ENCODE measurements at places on chromosomes 6 and 20. TPM values are rescaled to one million over a fixed set of nuclear protein-coding genes. Genes with fewer than 3 reads are reported as not detected.
A peak's percentile ranks its signal among the peaks of the same experiment; 100 is the strongest.

DNA sequence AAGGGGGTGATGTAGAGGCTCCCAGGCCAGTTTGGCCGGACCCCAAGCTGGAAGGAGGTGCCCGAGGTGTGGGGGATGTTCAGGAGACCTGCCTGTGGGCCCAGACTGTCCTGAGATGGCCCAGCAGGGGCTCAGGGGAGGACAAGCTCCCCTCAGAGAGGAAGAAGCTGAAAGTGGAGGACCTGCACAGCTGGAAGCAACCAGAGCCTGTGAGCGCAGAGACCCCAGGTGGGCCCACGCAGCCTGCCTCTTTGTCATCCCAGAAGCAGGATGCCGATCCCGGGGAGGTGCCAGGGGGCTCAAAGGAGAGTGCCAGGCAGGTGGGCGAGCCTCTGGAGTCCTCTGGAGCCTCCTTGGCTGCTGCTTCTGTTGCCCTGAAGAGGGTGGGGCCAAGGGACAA lies 29.7 kb downstream of the ZNF831 start:
- no peak overlapping the region for H3K4me3 ChIP-seq
- no peaks in the 10 kb centered on the region for H3K27me3 ChIP-seq
- no peak for DNase-seq
- H3K27ac ChIP-seq, result no peak overlapping the region
- peaks cover 20% of the 10 kb centered on the region for H3K4me1 ChIP-seq
- H3K36me3 ChIP-seq, result peaks cover 58% of the 10 kb centered on the region

- H3K4me1 ChIP-seq, result no peaks in the 10 kb centered on the region
- H3K4me3 ChIP-seq, result no peak overlapping the region
- no peaks in the 10 kb centered on the region for H3K36me3 ChIP-seq
Observed at GRCh38 chr6:138093632-138094031, 13.6 kb downstream of the PERP start.

DNA sequence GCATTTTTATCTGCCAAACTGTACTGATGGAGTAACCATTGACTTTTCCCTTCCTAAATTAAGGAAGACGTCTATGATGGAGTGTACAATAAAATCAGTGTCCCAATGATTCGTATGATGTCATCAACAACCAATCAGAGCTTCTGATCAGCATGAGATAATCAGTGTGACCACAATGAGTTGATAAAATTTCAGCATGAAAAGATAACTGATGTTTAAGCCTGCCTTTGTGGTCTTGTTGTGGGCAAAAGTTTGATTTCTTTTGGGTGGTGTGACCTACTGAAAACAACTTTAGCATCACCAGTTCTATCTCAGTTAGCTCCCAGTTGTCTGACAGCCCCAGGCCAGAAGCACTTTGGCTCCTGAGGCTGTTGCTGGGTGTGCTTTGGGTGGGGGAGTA lies 3.3 kb downstream of the PCIF1 start:
- H3K27ac ChIP-seq, result no peak overlapping the region
- no peaks in the 10 kb centered on the region for H3K27me3 ChIP-seq
- H3K4me1 ChIP-seq, result peaks cover 26% of the 10 kb centered on the region
- peaks cover 46% of the 10 kb centered on the region for H3K36me3 ChIP-seq

GRCh38 chr20:59938696-59939051 lies 1.4 kb downstream of the PPP1R3D start:
- DNase-seq, result no peak
- no peak overlapping the region for H3K27ac ChIP-seq
- peaks cover 23% of the 10 kb centered on the region for H3K4me1 ChIP-seq

DNA sequence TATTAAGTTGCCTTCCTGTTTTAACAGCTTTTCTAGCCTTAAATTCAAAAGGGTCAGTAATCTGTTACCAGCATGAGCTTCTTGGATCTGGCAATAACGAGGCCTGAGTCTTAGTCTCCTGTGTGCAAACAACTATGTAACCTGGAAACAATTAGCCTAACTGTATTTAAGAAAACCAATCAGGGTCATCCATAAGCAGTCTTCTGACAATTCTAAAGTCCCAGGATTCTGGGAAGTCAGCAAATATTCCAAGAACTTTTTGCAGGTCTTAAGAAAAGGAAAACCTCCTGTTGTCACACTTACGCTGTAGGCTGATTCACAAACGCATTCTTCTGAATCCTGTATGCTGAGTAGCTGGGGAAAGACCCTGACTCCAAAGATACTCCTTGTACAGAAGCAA lies 90.4 kb downstream of the COL12A1 start:
- no peaks in the 10 kb centered on the region for H3K4me1 ChIP-seq
- no peak overlapping the region for H3K4me3 ChIP-seq
- no peak for DNase-seq
- no peaks in the 10 kb centered on the region for H3K36me3 ChIP-seq
- H3K27me3 ChIP-seq, result no peaks in the 10 kb centered on the region

DNA sequence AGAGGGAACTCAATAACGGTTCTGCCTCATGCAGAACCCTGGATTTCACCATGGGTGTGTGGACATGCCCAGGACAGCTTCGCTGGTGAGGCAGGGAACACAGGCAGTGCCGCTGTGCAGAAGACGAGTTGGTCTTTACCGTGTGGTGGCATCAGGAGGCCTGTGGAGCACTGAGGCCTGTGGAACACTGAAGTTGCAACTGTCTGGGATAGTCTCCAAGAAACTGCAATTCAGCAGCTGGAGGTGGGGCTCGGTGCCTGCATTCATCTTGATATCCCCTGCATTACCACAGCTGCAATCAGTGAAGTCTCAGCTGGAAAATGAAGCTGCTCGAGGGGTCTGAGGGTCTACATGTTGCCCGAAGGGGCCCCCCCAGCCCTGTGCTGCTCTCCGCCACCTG lies 202.4 kb upstream of the CDH4 start:
- no peaks in the 10 kb centered on the region for H3K27me3 ChIP-seq
- H3K36me3 ChIP-seq, result no peaks in the 10 kb centered on the region
- no peaks in the 10 kb centered on the region for H3K4me1 ChIP-seq
- H3K27ac ChIP-seq, result no peak overlapping the region
- H3K4me3 ChIP-seq, result no peak overlapping the region

GRCh38 chr6:3808199-3808598 lies 41.0 kb upstream of the FAM50B start:
- DNase-seq, result no peak
- no peak overlapping the region for H3K4me3 ChIP-seq

DNA sequence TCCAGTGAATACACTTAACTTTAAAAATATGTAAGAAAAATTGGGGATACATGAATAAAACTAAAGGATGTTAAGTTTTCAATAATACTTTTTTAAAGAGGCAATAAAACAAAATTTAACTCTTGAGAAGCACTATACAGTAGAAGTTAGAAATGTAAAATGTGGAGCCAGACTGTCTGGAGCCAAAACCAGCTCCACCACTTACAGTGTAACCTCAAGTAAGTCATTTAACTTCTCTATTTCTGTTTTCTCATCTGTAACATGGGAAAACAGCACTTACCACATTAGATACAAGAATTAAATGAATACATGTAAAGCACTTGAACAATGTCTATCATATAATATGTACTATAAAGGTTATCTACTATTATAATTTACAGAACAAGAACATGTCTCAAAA lies 6.7 kb downstream of the ATG5 start:
- no peaks in the 10 kb centered on the region for H3K27me3 ChIP-seq
- peaks cover 2% of the 10 kb centered on the region for H3K4me1 ChIP-seq
- H3K27ac ChIP-seq, result no peak overlapping the region
- H3K4me3 ChIP-seq, result no peak overlapping the region
- peaks cover 14% of the 10 kb centered on the region for H3K36me3 ChIP-seq
- DNase-seq, result no peak

GRCh38 chr20:53917145-53918019 lies 153.0 kb downstream of the BCAS1 start:
- no peak overlapping the region for H3K4me3 ChIP-seq
- DNase-seq, result no peak
- peaks cover 23% of the 10 kb centered on the region for H3K4me1 ChIP-seq
- no peaks in the 10 kb centered on the region for H3K36me3 ChIP-seq
- H3K27ac ChIP-seq, result peak overlapping the region; percentile 1

GRCh38 chr20:50579511-50579910 lies 69.3 kb downstream of the PTPN1 start:
- H3K27ac ChIP-seq, result no peak overlapping the region
- no peak overlapping the region for H3K4me3 ChIP-seq
- peaks cover 83% of the 10 kb centered on the region for H3K36me3 ChIP-seq
- DNase-seq, result no peak

DNA sequence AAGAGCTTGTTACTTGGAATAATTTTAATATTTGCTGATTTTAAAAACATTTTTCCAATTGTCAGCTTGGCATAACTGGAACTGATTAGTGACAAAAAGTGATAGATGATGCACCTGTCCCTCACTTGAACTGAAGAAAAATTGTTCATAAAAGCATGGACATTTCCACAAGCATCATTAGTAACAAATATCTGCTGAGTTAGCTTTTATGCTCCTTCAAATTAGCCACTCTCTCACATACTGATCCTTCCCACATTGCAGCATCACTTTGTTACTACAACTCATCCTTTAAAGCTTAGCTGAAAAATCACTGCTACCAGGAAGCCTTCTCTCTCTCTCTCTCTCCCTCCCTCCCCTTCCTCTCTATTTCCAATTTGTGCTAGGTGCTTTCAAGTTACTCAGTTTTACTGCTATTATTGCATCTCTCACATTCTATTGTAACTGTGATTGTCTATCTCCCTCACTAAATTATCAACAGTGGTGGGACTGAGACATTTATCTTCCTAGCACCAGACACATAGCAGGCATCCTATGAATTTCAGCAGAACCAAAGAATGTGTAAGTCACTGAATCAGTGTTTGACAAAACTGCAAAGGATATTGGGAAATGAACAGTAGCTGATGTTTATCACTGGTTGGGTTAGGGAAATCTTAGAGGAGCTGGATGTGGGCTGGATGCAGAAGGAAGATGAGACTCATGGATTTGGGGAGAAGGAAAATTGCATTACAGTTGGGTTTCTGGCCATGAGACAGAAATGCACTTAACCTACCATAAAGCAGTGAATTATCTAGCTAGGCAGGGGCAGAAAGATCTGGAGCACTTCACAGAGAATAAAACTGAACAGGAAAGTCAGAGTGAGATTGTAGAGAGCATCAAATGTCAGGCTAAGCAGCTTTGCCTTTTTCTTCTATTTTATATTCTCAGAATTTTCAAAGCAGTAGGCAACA lies 128.4 kb upstream of the PLN start:
- no peaks in the 10 kb centered on the region for H3K36me3 ChIP-seq
- H3K27me3 ChIP-seq, result no peaks in the 10 kb centered on the region
- no peaks in the 10 kb centered on the region for H3K4me1 ChIP-seq

Gene PTCRA
- total RNA-seq, result 4.7 TPM

Gene BPIFB2
- not detected for total RNA-seq

Gene BPIFA1
- not detected for total RNA-seq

Gene TSPO2
- total RNA-seq, result not detected

All from natural killer cell (primary cell).